Peyer's patch (tissue), 4 donors: ENCODE measurements at places on chromosomes 1 and 21. TPM values are rescaled to one million over a fixed set of nuclear protein-coding genes. Genes with fewer than 3 reads are reported as not detected.

BATF3 gene
- total RNA-seq = 2.1 TPM

HSD3B1 gene
- 121 TPM for total RNA-seq

SPRR2G gene
- total RNA-seq = not detected

RXFP4 gene
- total RNA-seq = not detected

NUF2 gene
- 6.4 TPM for total RNA-seq

TMEM52 gene
- total RNA-seq = 2.2 TPM

UTS2 gene
- not detected for total RNA-seq

GRCh38 chr1:28172713-28173150 is 3.8 kb downstream of the PTAFR start:
- H3K4me1 ChIP-seq = peaks cover 43% of the 10 kb centered on the region
- H3K27ac ChIP-seq = peak overlapping the region; percentile 75
- no peaks in the 10 kb centered on the region for H3K27me3 ChIP-seq
- no peak for DNase-seq
- no peaks in the 10 kb centered on the region for H3K36me3 ChIP-seq

DNA sequence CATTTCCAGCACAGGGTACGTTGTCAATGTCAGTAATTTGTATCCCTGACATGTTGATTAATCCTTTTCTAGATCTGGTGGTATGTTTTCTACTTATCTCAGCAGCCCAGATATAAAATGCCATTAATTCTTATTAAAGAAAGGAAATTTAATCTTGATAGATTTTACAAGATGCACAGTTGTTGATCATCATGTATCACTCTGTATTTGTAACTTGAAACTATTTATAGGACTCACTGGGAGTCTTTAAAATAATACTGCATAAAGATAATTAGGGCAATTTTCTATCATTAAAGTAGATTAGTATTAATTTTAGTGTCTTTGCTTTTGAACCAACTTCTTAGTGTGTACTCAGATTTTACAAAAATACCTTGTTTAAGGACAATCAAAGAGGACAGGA is 84.9 kb downstream of the GREM2 start:
- no peaks in the 10 kb centered on the region for H3K4me1 ChIP-seq
- H3K36me3 ChIP-seq = no peaks in the 10 kb centered on the region
- no peak overlapping the region for H3K4me3 ChIP-seq

DNA sequence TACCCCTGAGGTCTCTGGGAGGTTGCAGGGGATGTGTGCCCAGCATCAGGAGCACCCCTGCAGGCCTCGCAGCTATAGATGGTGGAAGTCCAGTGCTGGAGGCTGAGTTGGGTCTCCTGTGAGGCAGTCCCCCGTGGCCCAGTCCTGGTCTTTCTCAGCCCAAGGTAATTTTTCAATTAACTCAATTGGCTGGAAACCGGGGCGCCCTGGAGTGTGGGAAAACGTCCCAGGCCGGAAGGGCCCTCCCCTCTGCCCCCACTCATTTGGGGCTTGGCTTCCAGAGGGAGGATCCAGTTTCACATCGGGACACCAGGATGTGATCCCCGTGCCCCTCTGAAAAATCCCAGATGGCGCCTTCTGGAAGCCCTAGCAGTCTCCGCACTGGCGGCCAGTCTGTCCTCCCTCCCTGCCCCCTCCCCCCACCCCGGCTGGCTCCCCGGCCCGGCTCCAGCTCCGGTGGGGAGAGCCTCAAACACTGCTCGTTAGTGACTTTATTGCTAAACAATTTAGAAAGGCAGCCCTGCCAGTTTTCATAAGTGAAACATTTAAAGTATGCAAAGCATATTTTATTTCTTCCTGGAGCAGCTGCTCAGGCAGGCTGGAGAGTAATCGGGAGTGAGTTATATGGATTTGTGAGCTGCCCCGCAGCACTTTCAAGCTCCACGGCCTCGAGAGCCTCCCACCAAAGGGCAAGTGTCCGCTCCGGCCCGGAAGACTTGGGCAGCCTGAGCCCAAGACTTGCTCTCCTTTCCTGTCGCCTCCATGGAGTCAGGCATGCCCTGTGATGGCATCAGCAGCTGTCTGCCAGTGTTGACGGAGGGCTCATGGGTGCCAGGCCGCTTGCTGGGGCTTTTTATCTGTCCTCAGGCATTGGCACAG is 208.2 kb upstream of the TMEM51 start:
- peak overlapping the region; percentile 80 for H3K27ac ChIP-seq
- H3K4me3 ChIP-seq = no peak overlapping the region
- no peaks in the 10 kb centered on the region for H3K4me1 ChIP-seq

- DNase-seq = no peak
- H3K36me3 ChIP-seq = no peaks in the 10 kb centered on the region
- H3K4me3 ChIP-seq = peak overlapping the region; percentile 69
These were observed 10.5 kb downstream of the ATP5IF1 start for GRCh38 chr1:28246427-28246832.

DNA sequence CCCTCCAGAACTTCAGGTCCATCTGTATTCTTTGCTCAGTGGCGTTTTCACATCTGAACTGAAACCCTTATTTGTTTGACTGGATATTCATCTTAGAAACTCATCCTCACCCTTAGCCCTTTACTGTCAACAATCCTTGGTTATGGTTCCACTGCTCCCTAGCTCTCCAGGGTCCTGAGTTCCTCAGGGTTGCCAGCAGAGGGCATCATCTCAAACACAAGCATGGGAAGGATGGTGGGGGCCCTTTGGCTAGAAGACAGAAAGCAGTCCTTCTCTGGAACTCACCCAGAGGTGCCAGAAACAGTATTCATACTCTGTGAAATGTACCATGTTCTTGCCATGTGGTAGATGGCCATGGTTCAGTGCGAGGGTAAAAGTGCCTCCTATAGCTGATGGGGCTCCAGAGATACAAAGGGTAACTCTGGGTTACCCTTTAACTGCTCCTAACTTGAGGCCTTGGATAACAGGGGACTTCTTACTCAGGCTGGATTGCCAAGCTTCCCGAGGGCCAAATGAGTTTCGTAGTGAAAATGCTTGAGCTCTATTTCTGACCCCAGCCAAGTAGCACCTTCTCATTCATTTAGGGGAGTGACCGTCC is 11.3 kb downstream of the NCSTN start:
- H3K36me3 ChIP-seq = no peaks in the 10 kb centered on the region
- no peaks in the 10 kb centered on the region for H3K4me1 ChIP-seq
- no peaks in the 10 kb centered on the region for H3K27me3 ChIP-seq
- H3K27ac ChIP-seq = no peak overlapping the region
- DNase-seq = peak; percentile 37
- H3K4me3 ChIP-seq = no peak overlapping the region

DNA sequence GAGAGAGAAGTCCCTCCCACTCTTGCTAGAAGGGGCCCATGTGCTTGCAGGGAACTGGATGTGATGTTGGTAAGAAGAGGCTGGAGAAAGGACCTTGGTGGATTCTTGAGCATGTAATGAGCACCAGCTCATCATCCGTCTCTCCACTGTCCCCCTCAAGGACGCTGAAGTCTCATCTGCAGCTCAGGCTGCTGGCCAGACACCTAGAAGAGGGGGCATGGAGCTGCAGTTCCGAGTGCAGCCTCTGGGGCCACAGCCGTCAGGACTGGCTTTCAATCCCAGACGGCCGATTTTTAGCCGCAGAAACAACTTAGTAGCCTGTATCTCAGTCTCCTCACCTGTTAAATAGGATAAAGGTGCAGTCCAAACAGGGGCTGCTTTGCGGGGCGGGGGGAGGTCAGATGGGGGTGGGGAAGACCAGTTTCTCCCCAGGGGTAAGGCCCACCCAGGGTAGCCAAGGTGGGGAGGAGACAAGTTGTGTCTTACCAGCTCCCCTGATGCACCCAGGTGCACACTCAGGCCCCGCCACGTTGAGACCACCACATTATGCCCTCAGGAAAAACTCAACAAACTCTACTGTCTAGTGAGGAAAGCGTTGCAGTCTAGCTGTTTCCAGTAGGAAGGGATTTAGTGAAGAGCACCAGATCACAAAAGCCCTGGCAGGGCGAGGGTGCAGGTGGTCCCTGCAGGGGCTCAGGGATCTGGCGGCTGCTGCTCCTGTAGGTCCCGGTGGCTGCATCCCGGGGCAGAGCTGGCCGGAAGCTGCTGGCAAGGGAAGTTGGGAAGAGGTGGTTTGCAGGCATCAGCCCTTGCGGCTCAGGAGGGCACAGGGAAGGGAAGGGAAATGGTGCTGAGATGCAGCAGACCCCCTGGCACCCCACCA is 29.5 kb downstream of the LDLRAP1 start:
- H3K4me3 ChIP-seq = no peak overlapping the region
- H3K27ac ChIP-seq = no peak overlapping the region
- H3K27me3 ChIP-seq = no peaks in the 10 kb centered on the region

GRCh38 chr1:182598296-182598695 is 5.9 kb downstream of the RGS16 start:
- H3K27me3 ChIP-seq = no peaks in the 10 kb centered on the region
- H3K36me3 ChIP-seq = no peaks in the 10 kb centered on the region
- no peak for DNase-seq
- H3K4me3 ChIP-seq = no peak overlapping the region
- H3K4me1 ChIP-seq = no peaks in the 10 kb centered on the region

DNA sequence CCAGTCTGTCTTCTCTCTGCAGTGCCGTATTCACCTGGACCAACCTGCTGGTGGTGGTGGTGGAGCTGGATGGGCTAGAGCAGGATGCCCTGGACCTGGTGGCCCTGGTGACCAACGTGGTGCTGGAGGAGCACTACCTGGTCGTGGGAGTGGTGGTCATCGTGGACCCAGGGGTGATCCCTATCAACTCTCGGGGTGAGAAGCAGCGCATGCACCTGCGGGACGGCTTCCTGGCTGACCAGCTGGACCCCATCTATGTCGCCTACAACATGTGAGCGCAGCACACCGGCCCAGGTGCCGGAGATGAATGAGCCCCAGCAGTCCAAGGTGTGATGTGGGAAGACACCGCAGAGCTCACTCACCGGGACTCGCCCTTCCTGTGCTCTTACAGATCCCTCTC is 37.5 kb downstream of the S100B start:
- no peaks in the 10 kb centered on the region for H3K27me3 ChIP-seq
- peaks cover 89% of the 10 kb centered on the region for H3K36me3 ChIP-seq
- no peak overlapping the region for H3K27ac ChIP-seq
- no peaks in the 10 kb centered on the region for H3K4me1 ChIP-seq

DNA sequence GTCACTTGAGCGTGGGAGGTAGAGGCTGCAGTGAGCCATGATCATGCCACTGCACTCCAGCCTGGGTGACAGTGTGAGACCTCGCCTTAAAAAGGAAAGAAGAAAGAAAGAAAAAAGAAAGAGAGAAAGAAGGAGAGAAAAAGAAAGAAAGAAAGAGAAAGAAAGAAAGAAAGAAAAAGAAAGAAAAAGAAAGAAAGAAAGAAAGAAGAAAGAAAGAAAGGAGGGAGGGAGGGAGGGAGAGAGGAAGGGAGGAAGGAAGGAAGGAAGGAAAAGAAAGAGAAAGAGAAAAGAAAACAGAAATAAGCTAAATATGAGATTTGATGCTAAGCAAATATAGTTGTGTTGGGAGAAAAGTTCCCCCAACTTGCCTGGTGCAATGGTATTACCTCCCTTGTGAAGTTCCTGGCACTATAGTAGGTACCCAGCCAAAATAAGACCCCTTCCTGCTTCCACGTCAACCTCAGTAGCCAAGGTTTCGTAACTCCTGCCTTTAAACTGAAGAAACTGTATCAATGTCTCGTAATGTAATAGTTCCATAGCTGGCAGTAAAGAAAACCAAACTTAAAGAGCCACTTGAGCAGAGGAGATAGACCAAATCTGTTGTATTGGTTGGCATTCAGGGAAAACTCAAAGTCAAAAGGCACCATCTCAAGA is 88.1 kb upstream of the HNRNPU start:
- peak overlapping the region; percentile 63 for H3K27ac ChIP-seq
- no peaks in the 10 kb centered on the region for H3K4me1 ChIP-seq
- no peak for DNase-seq

- H3K4me1 ChIP-seq = no peaks in the 10 kb centered on the region
- no peak for DNase-seq
- H3K27ac ChIP-seq = no peak overlapping the region
- H3K36me3 ChIP-seq = no peaks in the 10 kb centered on the region
- no peaks in the 10 kb centered on the region for H3K27me3 ChIP-seq
- no peak overlapping the region for H3K4me3 ChIP-seq
These were observed 390.5 kb downstream of the ST6GALNAC3 start for GRCh38 chr1:76465030-76465429.

- H3K27ac ChIP-seq = no peak overlapping the region
- no peaks in the 10 kb centered on the region for H3K27me3 ChIP-seq
- no peak for DNase-seq
- no peak overlapping the region for H3K4me3 ChIP-seq
These were observed 48.2 kb upstream of the TENT5B start for GRCh38 chr1:27060891-27061290.

GRCh38 chr1:240956020-240956419 is 344.1 kb upstream of the GREM2 start:
- no peaks in the 10 kb centered on the region for H3K4me1 ChIP-seq
- no peaks in the 10 kb centered on the region for H3K36me3 ChIP-seq
- no peak overlapping the region for H3K4me3 ChIP-seq

DNA sequence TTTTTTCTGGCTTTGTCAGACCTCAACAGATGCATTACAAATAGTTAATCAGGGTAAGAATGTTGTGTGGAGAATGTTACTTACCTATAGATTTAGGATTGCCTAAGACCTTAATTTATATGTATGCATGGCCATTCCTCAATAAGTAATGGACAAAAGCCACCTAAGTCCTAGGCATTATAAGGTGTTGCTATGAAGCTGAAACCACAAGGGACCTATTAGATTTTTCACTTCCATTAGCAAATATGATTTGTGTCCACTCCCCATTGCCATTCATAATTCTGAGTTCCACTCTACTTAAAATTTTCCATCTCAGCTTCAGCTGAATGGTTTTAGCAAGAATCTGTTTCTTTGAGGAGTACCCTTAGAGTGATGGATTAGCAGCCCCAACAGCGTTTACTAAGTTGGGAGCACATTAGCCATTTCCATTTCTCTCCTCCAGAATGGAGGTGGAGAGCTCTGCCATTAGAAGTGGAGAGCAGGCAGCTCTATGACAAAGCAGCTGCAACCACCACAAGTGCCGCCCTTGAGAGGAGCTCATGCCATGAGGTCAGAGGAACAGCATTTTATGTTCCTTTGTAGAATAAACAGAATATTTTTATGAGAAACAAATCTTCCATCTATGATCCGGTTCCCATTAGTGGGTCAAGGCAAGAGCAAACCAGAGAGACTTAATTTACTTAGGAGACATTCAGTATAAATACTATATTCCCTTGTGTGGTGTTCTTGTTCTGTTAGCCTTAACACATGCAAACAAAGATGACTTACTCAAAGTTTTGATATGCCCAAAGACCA is 28.9 kb upstream of the C1orf87 start:
- no peaks in the 10 kb centered on the region for H3K4me1 ChIP-seq
- no peak for DNase-seq
- no peaks in the 10 kb centered on the region for H3K27me3 ChIP-seq
- no peak overlapping the region for H3K27ac ChIP-seq

GRCh38 chr1:224380003-224380402 is 23.3 kb downstream of the CNIH4 start:
- H3K4me3 ChIP-seq = no peak overlapping the region
- H3K4me1 ChIP-seq = no peaks in the 10 kb centered on the region
- no peak overlapping the region for H3K27ac ChIP-seq
- H3K27me3 ChIP-seq = no peaks in the 10 kb centered on the region
- no peaks in the 10 kb centered on the region for H3K36me3 ChIP-seq

DNA sequence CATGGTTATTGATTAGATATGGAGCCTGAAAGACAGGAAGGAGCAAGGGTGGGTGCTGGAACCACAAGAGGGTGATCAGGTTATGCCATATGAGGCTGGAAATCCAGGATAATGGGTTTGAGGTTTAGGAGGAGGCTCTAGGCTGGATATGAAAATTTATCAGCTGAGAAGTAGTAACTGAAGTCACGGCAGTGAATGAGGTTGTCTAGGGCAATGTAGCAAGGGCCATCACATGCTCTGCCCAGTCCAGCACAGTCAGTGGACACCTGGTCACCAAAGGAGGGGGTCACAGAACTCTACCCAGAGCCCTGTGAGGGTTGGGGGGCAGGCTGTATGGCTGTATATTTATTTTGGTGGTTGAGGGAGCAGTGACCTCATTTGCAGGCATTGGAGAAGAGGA is 10.5 kb upstream of the TMEM61 start:
- no peak overlapping the region for H3K27ac ChIP-seq
- no peaks in the 10 kb centered on the region for H3K27me3 ChIP-seq
- H3K4me3 ChIP-seq = no peak overlapping the region
- no peak for DNase-seq
- no peaks in the 10 kb centered on the region for H3K36me3 ChIP-seq
